ENCODE measurements at places on chromosomes 4 and X.

GRCh38 chrX:15437724-15438123 lies 53.5 kb upstream of the VEGFD start:
- no peak for DNase-seq

DNA sequence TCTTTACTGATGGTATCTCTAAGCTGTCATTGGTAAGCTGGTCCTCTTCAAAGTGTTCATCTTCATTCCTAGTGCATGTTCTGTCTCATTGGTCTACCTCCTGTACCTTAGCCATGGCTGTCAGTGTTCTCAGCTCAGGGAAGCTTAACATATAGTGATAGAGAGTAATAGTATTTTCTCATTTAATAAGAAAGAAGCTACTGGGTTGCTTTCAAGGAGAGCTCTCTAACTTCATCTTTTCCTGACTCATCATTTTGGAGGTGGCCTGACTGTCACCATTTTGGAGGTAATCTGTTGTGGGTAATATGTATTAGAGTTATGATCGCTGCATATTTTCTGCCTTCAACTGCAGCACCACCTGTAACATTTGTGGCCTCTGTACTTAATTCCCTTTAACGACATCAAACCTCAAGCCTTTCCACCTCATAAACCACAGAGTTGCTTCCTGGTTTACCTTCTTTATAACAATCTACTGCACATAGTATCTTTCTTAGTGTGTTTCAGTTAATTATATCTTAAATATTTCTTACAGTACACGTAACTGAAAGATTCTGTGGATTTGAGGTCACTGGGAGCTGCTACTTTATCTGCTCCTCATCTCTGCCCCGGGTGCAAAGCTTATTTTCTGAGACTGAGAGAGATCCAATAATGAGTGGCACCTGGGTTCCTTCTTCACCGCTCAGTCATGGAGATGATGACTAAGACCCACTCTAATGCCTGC lies 474.0 kb upstream of the TECRL start:
- DNase-seq = no peak

DNA sequence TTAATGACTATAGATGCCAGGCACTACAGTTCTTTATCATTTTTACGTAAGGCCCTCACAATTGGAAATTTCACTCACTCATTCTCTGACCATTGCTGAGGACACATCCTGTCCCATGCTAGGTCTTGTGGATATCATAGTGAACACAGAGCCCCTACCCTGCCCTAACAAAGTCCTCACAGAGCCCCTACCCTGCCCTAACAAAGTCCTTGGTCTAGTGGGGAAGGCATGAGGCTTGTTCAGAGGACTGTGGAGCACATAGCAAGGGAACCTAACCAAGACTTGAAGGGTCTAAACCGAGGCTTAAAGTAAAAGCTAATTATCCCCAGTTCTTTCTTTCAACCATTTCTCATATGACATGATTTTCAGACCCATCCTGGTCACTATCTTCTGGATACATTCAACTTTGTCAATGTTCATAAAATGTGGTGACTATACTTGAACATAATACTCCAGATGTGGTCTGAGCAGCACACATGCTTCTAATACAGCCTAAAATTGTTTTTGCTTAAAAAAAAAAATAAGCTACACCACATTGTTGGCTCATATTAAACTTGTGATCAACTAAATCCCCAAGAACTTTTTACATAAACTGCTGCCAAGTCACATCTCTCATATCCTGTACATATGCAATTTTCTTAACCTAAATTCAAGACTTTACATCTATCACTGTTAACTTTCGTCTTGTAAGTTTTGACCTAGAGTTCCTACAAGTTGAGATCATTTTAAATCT lies 77.0 kb downstream of the GPC3 start:
- no peak for DNase-seq

GRCh38 chr4:7700665-7701064 lies 239.0 kb downstream of the AFAP1 start:
- no peak for DNase-seq

DNA sequence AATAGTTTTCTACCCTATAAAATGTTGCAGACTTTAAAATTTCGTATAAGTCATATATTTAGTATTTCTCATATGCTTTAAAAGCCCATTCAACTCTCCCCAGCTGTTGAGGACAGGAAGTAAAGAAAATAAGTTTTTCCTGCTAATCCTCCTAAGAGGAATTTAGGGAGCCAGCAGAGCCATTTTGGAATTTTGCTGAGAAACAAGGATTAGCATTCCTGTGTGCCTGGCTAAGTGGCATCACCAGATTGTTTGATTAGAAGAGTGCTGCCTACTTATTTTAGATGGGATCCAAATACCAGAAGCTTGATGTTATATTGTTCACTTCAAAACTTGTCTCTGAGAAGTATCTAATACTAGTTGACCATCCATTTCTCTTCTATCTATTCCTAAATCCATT lies 131.2 kb upstream of the HHIP start:
- no peak for DNase-seq

DNA sequence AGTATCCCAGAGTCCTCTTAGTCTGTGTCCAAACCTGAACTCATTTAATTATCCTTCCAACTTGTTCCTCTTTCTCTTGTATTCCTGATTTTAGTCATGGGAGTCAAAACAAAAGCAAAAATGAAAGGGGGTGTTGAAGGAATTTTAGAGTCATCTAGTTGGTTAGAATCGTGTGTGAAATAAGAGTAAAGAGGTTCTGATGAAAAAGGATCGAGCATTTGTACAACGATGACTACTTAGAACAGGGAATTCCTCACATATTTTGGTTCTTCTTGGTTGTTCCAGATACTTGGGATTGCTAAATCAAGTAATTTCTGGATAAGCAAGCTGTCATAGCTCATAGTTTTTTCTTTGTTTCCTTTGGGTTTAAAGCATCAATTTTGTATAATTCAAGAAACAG lies 194.4 kb downstream of the BCOR start:
- DNase-seq = no peak

DNA sequence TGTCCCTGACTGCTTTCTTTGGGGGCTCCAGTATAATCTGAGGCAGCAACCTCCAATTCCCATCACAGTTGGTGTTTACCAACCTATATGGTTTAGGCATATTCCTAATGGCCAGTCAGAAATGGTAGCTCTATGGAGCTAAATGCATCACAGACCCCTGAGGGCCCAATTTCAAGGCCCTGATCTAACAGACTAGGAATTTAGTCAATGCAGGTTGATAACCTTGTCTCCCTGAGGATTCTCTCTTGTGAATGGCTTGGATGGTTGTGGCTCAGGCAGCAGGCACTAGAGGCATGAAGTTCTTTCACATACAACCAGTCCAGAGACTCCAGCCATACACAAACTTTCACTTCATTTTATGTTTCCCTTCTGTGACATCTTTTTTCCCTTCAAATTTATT lies 59.4 kb downstream of the TMPRSS11F start:
- DNase-seq = no peak

DNA sequence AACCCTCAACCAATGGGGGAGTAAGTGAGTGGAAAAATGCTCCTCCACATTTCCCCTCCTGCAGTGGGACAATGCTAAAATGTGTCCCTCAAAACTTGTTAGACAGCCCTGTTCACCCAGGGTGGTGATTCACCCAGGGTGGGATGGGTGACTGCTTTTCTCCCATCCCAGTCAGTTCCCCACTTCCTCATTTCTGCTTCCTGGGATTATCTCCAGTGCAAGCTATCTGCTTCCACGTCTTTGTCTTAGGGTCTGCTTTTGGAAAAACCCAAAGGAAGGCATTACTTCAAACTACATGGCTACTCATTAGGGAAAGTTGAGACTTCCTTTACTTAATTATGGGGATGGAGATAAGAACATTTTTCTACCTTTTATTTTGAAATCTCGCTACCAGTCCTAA lies 45.5 kb downstream of the ETNPPL start:
- DNase-seq = no peak

DNA sequence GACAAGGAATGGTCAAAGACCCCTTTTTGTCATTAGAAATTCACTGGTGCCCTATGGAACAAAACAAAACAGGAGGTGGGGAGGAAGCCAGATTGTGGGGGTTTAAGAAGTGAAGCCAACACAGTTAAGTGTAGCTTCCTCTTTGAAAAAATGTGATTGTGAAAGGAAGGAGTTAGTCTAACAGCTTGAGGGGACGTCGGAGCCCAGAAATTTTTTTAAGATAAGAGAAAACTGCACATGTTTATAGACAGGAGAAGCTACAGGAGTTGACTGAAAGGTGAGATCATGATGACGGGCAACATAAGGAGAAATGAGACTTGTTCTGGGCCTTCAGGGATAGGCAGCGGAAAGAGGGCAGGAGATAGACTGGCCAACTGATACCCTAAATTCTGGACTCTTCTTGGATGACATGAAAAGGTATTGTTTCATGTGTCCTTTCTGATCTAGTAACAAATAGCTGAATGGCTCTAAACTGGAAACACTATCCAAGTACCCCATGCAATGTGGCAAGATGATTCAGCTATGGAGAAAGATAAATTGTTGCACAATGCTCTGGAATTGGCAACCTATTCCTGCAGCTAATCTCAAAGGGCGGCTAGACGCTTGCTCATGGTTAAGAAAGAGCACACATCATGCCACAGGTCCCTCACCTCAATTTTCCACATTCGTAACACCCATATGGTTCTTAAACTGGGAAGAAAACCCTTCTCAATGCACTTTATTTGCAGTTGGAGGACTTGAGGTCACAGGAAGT lies 3.7 kb upstream of the HDAC8 start:
- DNase-seq = no peak

DNA sequence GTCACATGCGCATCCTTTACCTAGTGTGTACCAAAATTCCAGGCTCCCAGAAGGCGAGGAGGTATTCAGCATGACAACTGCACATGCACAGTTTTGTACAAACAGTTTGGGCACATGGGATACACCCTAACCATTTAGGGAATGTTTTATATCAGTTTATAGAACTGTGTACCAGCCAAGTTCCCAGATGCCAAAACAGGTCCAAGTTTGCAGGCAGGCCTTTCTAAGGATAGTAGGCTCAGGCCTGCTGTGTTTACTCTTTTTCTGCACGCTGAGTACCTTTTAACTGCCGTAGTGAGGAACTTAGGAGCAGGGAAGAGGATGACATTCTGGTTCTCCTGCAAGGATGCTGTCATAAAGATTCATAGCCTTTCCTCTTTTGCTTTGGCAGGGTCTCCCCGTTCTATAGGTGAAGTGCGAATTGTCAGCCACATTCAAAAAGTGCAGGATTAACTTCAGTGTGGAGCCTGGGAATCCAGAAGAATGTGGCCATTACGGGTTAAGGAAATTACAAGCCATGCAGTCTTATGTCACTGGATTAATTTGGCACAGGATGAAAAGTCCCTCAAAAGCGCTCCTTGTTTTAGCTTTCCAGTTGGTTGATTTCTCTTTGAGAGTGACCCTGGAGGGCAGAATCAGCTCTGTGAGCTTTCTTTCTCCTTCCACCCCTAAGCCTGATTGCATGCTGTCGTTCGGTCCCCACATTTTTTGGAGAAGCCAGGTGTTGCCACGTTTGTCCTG lies 259.8 kb downstream of the ARHGAP10 start:
- DNase-seq = no peak

DNA sequence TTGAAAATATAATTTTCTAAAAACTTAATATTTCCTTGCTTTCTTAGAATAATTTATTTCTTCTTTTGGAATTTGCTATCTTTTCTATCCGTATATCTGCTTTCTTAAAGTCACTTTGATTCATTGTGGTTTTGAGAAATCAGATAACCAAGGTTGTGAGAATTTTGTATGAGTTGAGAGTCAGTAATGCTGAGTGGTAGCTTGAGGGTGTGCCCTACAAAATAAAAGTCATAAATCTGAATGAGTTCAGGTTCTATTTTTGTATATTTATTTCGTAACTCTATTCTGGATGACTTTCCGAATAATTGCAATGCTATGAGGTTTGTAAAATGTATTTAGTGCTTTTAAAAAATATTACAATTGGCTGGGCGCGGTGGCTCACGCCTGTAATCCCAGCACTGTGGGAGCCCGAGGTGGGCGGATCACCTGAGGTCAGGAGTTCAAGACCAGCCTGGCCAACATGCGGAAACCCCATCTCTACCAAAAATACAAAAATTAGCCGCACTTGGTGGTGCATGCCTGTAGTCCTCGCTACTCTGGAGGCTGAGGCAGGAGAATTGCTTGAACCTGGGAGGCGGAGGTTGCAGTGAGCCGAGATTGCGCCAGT lies 8.9 kb downstream of the COPS4 start:
- no peak for DNase-seq
